NCI-H345 (cell line): ENCODE measurements at places on chromosomes 11 and 22.

DNA sequence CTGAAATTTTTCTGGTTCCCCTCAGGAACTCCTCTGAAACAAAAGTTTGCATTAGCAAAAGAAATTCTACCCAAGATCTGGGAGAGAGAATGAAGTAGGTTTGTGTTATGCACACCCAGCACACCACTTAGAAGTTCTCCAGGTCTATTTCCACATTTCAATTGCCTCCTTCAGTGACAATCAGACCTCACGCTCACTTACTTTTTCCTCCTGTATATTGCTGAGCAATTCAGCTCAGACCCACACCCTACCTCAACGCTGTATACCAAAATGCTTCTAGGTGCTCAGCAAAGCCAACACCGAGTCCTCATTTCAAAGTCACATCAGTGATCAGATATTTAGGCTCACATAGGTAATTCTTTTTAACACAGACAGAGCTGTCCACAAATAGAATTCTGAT, 19.2 kb downstream of the MRGPRX3 start:
- DNase-seq: no peak

DNA sequence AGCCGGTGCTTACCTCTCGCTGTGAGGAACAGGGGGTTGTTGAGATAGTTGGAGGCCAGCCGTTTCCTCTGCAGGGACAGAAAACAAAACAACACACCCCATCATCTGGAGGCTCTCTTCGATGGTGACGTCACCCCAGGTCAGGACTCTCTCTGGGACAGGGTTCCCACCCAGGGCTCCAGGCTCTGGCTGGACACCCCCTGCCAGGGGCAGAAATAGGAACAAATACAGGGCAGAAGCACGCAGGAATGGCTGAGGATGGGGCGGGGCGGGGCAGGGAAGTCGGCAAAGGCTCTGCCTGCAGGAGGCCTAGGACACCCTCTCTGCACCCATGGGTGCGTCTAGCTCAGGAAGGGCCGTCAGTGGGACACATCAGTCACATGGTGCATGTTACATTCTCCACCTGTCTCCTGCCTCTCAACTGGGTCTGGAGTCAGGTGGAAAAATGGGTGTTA, 118.5 kb downstream of the PHF21B start:
- no peak for DNase-seq

GRCh38 chr11:93741882-93742226, 382 bp downstream of the C11orf54 start:
- DNase-seq: peak; percentile 42

DNA sequence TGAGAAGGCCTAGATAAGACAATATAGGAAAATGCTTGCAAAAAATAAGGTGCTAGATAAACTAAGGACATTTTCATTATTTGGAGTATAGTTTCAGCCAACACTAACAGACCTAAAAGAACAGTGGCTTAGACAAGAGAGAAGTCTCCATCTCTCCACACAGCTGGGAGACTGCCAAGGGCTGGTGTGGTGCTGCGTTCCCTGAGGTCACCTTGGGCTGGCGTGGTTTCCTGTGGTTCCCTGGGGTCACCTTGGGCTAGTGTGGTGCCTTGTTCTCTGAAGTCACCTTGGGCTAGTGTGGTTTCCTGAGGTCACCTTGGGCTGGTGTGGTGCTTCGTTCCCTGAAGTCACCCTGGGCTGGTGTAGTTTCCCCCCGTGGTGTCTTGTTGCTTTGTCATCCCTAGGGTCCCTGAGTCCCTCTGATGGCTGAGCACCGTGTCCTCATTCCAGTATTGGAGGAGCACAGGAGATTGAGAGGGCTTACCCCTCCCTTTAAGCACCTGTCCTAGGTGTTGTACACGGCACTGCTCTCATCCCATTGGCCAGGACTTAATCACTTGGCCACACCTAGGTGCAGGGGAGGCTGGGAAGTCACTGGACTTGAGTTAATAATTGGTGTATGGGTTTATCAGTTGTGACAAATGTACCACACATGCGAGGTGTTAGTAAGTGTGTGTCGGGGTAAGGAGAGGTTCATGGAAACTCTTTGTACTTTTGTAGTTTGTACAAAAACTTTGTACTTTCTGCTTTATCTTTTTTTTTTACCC, 14.9 kb downstream of the SAMM50 start:
- DNase-seq: no peak

GRCh38 chr11:105673089-105673488, 63.2 kb downstream of the GRIA4 start:
- DNase-seq: no peak

GRCh38 chr11:134049303-134049702, 19.6 kb upstream of the JAM3 start:
- DNase-seq: peak; percentile 36

- no peak for DNase-seq
Observed at GRCh38 chr11:71115770-71116692, 136.3 kb downstream of the SHANK2 start.

GRCh38 chr22:32794449-32795213, 6.9 kb upstream of the TIMP3 start:
- no peak for DNase-seq

- DNase-seq: no peak
Observed at GRCh38 chr11:95563173-95563572, 226.4 kb downstream of the FAM76B start.
